ENCODE measurements at places on chromosomes 1 and 21. TPM values are rescaled to one million over a fixed set of nuclear protein-coding genes. Genes with fewer than 3 reads are reported as not detected.

- no peaks in the 10 kb centered on the region for H3K27me3 ChIP-seq
- H3K4me1 ChIP-seq, result peaks cover 55% of the 10 kb centered on the region
- no peak for DNase-seq
These were observed 16.6 kb downstream of the AK4 start for GRCh38 chr1:65164633-65165032.

GRCh38 chr1:233328142-233328921 is 808 bp downstream of the MAP3K21 start:
- peaks cover 6% of the 10 kb centered on the region for H3K4me1 ChIP-seq
- H3K27me3 ChIP-seq, result peaks cover 27% of the 10 kb centered on the region
- DNase-seq, result no peak
- peak overlapping the region; percentile 85 for H3K4me3 ChIP-seq
- no peaks in the 10 kb centered on the region for H3K36me3 ChIP-seq
- H3K27ac ChIP-seq, result peak overlapping the region; percentile 69

The SLC9C2 gene
- not detected for total RNA-seq

The SLAMF9 gene
- 0.99 TPM for total RNA-seq

The G0S2 gene
- 6.7 TPM for total RNA-seq
